ENCODE measurements at places on chromosomes 2 and 18.

GRCh38 chr2:146918280-146918679 is 926.5 kb upstream of the ACVR2A start:
- DNase-seq = no peak

DNA sequence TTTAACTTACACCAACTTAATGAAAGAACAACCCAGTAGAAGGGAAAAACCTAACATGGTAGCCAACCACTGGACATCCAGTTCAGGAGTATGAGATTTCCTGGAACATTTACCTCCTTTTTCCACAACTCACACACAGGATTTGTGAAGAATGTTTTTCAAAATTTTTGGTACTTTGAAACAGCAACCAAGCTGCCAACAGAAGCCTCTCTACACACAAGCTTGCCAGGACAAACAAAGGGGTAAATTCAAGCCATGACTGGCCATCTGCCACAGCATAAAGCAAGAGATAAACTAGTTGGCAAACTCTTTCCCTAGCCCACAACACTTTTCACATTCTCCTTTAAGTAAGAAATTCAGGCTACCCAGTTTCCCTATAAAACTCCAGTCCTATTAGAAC is 21.4 kb downstream of the MGAT4A start:
- no peak for DNase-seq

- peak; percentile 27 for DNase-seq
Observed at GRCh38 chr2:119387381-119388129, 20.8 kb downstream of the DBI start.

- DNase-seq = no peak
Observed at GRCh38 chr2:98072442-98072841, 14.5 kb upstream of the VWA3B start.

DNA sequence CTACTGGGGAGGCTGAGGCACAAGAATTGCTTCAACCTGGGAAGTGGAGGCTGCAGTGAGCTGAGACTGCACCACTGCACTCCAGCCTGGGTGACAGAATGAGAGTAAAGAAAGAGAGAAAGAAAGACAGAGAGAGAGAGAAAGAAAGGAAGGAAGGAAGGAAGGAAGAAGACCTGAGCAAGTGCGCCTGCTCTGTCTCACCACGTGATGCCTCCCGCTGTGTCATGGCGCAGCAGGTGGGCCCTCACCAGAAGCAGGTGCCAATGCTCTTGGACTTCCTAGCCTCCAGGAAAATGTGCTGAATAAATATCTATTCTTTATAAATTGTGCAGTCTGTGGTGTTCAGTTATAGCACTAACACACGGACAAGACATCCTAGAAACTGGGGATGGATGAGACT is 270.0 kb downstream of the CYP26B1 start:
- DNase-seq = no peak

- DNase-seq = no peak
Observed at GRCh38 chr2:166494140-166494624, at the start of gene SCN7A. Gene SCN7A (minus strand): TSS chr2:166494249. CDS start chr2:166477696, 16,553 bp downstream.

- no peak for DNase-seq
Observed at GRCh38 chr2:163719331-163719730, 16.5 kb downstream of the FIGN start.

- DNase-seq = no peak
Observed at GRCh38 chr2:84912984-84913383, 7.5 kb downstream of the TMSB10 start.

GRCh38 chr18:34023471-34023870 is 201.2 kb downstream of the NOL4 start:
- DNase-seq = no peak

- no peak for DNase-seq
Observed at GRCh38 chr2:167686691-167687090, 560.7 kb downstream of the STK39 start.

DNA sequence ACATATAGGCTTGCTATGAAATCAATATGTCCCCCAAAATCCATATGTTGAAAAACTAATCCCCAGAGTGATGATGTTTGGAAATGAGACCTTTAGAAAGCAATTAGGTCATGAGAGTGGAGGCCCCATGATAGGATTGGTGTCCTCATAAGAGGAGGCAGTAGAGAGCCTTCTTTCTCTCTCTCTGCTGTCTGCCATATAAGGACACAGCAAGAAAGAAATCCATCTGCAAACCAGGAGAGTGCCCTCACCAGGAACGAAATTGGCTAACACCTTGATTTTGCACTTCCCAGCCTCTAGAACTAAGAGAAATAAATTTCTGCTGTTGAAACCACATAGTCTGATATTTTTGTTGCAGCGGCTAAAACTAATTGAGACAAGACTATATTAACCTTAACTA is 89.5 kb downstream of the NBAS start:
- no peak for DNase-seq

DNA sequence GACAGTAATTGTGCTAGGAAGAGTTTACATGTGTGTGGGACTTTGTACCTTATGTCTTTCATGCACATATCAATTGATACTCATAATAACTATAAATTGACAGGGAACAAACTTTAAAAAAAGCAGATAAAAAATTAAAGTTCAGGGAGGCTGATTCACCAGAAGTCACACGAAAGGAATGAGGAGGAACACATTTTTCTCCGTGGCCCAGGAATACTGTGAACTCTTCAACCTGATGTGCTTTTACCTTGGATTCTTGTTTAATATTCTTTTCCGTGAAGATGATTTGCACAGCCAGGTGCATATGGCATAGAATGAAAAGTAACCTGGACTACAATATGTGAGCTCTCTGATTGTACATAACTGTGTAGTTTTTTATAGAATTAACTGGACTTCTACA is 326.3 kb downstream of the CDH7 start:
- no peak for DNase-seq

DNA sequence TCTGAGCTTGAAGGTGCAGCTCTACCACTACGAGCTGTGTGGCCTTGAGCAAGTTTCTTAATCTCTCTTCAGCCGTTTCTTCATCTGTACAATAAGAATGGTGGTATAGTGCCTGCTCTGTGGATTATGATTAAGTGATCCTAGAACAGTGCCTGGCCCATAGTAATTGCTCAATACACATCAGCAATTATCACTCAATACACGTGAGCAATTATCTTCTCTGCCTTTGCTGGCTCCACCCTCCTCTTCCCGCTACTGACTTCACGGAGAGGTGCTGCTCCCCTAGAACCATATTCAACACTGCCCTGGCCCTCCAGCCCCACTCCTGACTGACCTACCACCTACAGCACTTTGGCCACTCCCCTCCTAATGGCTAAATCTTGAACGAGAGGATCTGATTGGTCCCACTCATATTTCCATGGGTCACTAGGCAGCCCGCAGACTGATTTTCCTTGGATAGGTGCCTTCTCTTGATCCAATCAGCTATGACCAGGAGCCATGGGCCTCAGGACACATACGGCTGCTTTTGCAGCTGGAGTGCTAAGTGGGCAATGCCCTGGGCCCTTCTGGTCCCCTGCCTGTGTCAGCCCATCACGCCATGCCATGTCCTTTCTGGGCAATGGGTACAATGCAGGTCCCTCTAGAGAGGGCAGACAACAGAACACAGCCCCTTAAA is 77.5 kb downstream of the STPG4 start:
- DNase-seq = no peak

DNA sequence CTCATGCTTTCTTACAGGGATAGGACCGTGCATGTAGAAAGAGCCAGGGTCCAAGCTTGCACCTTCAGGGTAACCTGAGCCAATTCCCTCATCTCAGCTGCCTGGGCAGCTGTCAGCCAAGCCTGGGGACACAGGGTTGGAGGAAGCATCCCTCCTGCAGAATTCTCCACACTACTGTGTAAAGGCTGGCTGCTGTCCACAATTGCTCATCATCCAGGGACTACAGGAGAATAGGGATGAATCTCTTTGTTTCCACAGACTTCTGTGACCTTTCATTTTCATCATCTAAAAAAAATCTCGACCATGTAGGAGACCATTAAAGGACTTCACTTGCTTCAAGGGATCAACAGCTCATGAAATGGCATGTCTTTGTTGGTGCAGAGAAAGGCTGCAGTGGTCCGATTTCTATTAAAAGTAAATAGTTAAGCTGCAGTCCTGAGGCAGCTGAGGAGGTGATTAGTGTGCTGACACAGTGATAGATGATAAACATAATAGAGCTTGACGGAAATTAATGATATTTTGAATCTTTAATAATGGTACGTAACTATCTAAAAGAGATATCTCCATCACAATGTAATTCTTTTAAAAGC is 74.4 kb upstream of the COPS8 start:
- no peak for DNase-seq

GRCh38 chr2:133315280-133315679 is 253.0 kb downstream of the NCKAP5 start:
- no peak for DNase-seq

DNA sequence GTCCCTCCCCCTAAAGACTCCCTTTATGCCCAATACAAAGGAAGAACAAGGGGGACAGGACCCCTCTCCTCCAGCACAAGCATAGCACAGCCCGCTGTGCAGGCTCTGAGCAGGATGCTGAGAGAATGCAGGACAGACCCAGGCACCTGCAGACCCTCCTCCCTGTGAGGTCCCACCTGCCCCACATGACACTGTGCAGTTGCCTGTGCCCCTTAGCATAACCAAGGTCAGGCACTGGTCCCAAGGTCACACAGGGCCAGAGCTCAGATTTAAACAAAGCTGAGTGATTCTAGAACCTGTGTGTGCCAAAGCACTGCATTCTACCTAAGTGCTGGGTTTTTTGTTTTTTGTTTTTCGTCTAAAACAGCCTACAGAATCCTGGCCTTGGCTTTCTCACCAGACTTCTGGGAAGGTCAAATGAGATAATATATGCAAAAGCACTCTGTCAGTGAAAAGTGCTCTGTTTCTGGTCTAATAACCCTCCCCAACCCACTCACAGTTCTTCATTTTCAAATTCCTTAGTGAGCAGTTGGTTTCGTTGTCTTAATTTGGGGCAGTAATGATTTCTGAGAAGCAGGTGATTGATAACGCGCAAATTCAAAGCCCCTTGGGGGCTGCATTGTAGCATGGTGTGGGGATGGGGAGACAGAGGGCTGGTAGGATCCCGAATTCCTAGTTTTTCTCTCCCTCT is 125.7 kb downstream of the KCTD1 start:
- DNase-seq = no peak

GRCh38 chr2:29213888-29214291 is 98.7 kb downstream of the CLIP4 start:
- no peak for DNase-seq

DNA sequence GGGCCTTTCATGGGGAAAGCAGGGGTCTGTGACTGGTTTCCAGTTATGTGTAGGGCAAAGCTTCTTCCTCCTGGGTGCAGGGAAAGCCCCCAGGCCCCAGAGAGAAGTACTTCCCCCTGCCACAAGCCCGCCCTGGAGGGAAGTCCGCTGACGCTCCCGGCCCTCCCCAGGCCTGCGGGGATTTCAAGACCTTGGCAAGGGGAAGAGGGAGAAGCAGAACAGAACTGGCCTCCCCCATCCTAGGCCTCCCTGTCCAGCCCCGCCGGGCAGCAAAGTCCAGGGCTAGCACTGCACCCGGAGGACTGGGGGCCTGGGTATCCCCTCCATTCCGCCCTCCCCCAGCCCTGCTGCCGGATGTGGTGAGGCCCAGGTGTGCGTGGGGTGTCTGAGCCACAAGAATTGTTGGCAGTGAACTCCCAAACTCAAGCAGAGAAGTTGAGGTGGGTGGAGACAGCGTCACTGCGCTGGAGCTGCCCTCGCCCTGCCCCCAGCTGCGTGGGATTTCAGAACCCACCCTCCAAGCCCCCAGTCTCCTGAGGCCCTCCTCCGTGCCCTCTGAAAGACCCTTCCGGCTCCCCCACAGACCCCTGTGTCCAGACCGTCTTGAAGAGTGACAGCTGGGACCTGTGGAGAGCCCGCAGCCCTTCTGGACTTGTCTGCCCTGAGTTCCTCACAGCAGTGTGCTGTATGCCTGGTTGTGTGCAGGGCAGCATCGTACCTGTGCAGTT is 1.1 kb upstream of the DUSP2 start:
- no peak for DNase-seq

- DNase-seq = peak; percentile 13
Observed at GRCh38 chr2:145524836-145525235, 1004.9 kb upstream of the ZEB2 start.

DNA sequence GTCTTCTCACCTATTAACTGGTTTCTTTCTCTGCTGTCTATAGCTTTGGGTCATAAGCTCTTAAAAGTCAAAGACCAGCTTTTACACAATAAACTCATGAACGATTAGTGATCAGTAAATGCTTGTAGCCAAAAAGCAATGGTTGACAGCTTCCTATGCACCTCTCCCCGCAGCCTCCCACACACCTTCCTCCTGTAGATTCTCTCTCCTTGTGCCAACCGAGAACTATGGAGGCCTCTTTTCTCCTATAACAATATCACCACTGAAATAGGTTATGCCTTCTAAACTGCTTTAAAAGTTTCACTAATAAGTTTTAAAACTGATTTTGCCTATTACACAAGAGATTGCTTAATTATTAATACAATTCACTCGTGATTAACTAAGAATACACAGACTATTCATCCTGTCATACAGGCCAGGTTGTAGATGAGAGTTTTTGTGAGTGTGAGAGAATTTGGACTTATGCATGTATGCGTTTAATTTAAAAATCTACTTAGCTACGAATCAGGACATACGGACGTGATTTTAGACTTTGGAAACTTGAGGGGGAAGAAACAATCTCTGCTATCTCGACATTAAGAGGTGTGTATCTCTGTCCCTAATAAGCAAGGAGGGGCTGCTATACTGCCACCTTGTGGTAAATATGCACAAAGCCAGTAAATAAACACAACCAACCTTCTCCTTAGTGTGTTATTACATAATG is 229.1 kb upstream of the RBBP8 start:
- DNase-seq = peak; percentile 36

GRCh38 chr2:53753041-53753440 is 14.6 kb upstream of the CHAC2 start:
- DNase-seq = no peak

- DNase-seq = no peak
Observed at GRCh38 chr2:197236816-197237215, 73.8 kb downstream of the ANKRD44 start.

DNA sequence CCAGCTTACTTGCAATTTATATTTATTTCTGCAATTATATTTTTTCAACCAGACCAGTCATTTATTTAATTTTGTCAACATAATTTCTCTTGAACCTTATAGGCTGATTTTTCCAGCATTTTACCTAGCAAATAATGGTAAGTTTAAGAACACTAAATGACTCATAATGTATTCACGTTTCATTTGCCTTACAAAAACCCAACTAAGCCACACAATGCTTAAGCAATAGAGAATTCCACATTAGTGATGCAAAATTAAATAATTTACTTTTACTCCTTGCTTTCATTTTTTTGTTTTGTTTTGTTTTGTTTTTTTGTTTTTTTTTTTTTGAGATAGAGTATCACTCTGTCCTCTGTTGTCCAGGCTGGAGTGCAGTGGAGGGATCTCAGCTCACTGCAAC is 110.4 kb upstream of the VRK2 start:
- no peak for DNase-seq

- DNase-seq = no peak
Observed at GRCh38 chr2:160306985-160307384, 106.9 kb upstream of the ITGB6 start.

GRCh38 chr18:47531717-47532116 is 280.3 kb upstream of the SKOR2 start:
- no peak for DNase-seq

GRCh38 chr2:44120428-44120827 is 48.2 kb upstream of the PPM1B start:
- DNase-seq = no peak

Data from NCI-H460 (cell line).